GM10248 (cell line): ENCODE measurements at places on chromosomes 1 and 21.

DNA sequence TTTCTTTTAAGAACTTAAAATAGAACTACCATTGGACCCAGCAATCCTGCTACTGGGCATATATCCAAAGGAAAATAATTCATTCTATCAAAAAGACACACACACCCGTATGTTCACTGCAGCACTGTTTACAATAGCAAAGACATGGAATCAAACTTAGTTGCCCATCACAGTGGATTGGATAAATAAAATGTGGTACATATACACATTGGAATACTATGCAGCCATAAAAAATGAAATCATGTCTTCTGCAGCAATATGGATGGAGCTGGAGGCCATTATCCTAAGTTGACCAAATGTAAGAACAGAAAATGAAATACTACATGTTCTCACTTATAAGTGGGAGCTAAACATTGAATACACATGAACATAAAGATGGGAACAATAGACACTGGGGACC, 585.3 kb upstream of the USP24 start:
- DNase-seq = no peak

GRCh38 chr1:9724706-9725476, 73.4 kb downstream of the PIK3CD start:
- DNase-seq = peak; percentile 86

GRCh38 chr21:23812485-23812884, 1794.8 kb downstream of the MRPL39 start:
- no peak for DNase-seq

DNA sequence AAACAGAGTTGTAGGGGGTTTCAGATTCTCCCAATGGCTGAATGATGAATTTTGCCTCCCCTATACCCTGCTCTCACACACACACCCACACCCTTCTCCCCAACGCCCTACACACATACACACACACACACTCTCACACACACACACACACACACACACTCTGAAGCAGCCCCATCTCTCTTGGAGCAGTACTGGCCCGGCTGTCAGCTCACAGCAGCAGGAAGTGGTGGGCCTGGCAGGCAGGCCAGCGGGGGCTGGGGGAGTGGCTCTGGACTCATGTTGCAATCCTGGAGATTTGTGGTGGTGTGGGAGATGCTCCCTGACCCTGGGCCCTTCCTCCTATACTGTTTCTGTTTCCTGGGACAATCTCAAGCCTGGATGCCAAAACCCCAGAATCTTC, 2.2 kb downstream of the IKBKE start:
- no peak for DNase-seq

DNA sequence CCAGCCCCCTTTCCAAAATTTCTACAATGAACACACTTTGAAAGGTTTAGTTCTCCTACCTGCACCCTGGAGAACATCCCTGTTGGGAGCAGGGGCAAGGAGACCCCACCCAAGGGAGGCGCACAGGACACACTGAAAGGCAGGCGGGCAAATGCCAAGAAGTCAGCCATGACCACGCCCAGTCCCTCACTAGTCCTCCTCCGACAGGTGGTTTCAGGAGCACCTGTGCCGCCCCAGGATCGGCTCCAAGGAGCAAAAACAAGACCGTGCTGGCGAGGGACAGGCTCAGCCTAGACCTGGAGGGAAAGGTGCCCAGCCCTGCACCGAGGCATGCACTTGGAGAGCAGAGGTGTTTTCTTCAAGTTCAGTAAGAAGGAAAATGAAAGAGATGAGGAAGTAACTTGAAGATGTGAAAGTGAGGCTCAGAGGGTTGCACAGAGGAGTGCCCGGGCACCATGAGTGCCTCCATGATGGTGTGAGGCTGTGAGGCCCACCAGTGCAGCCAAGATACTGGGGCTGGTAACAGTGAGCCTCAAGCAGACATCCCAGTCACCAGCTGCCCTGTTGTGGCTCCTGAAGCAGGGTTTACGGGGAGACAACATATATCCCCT, 19.6 kb upstream of the NADK start:
- peak; percentile 53 for DNase-seq

- no peak for DNase-seq
These were observed 39.3 kb downstream of the TCP10L start for GRCh38 chr21:32545948-32546441.

DNA sequence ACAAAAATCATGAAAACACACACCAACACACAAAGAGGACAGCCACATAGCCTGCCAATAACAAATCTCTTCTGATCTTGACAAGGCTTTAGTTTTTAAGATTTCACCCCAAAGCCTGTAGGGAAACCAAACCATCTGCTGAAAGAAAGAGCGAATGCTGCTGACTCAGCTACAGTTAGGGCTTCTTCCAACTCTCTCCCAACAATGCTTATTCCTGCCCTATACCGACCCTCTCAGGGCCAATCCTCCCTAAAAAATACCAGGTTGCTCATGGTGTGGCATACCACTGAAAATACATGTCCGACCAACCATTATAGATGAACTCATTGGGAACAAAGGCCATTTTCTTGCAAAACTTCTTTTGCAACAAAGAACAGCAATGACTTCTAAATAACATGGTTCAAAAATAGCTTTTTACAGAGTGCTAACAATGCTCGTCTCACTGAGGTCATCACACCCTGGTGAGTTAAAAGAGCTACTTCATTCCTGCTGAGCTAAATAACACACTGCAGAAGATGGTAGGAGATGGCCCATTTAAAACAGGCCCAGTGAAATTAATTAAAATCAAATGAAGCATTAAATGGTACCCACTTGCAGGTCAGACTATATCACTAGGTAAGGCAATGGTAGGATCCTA, 86.1 kb downstream of the KIAA0319L start:
- DNase-seq = no peak

DNA sequence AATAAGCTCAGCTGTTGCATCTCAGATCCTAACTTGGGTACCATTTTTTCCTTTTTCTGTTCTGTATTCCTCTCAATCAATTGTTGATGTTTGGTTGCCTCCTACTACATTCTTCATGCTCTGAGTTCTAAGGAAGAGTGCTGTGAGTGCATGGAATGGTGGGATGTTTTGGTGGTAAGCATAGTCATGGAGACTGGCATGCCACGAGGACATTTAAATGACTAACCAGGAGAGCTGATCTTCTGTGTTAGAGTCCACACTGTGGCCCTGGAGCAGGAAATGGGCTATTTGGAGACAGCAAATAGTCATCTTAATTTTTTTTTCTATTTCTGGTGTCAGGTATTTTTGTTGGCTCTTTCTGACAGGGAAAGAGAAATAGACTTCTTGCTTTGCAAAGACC, 69.5 kb upstream of the HSD17B7 start:
- DNase-seq = no peak

DNA sequence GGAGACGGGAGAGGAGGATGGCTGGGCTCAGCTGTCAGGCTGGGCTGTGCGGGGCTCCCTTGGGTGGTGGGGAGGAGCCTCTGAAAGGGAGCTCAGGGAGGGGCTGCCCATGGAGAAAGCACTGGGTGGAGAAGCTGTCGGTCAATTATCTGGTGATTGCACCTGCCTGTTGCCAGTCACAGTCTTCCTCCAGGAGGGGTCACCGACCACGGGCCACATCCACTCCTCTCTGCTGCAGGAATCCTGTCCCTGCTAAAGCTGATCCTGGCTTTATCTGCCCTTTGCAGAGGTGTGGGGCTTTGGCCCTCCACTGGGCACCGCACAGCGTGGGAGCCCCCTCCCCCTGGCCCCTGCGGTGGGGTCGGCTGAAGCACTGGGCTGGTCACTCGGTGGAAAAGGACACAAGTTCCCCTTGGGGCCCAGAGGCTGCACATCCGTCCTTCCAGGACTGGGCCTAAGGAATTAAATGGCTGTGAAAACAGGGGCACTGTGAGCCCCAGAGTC, 21.8 kb upstream of the COL18A1 start:
- no peak for DNase-seq

DNA sequence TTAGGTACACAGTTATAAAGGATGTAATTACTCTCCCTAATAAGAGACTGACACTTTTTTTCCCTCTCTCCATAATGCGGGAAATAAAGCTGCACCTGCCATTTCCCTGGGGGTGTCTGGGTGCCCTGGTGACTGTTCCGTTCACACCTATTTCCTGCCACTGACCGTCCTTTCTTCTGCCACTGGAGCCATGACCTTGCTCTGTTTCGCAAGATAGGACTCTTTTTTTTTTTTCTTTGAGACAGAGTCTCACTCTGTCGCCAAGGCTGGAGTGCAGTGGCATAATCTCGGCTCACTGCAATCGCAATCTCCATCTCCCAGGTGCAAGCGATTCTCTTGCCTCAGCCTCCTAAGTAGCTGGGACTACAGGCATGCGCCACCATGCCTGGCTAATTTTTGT, 66.1 kb upstream of the SERBP1 start:
- no peak for DNase-seq

DNA sequence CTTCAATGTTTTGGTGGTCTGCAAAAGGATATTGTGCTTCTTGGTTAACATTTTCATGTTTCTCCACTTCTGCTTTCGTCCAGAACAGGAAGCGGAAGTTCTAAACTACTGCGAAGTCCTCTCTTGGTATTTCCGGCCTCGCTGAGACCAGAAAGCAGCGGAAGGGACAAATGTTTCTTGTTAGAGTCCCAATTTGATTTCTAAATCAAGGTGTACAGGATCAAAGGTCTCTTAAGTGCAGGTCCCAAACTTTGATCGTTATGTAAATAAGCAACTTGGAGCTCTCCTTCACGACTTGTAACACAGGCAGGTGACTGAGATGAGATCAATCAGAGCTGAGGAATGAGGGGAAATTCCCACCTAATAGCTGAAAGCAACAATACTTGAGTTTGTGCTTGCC, 40.1 kb upstream of the HMCN1 start:
- DNase-seq = peak; percentile 32

DNA sequence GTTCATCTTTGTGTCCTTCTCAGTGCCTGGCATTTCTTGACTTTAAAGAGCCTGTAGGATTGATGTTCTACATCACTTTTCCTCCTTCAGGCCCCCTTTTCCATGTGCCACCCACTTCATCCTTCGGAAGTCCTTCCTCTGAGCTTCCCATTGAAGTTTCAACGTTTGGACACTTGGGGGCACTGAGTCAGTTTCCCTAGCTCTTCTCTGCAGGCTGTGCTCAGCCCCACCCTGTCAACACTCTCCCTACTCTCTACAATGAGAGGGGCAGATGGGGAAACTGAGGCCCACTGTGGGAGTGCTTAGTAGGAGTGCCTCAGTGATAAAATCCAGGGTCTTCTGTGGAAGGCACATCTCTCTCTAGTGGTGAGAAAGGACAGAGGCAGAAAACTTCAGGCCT, 11.9 kb downstream of the KCNJ10 start:
- DNase-seq = no peak
